ENCODE measurements at places on chromosomes 12 and 14.

DNA sequence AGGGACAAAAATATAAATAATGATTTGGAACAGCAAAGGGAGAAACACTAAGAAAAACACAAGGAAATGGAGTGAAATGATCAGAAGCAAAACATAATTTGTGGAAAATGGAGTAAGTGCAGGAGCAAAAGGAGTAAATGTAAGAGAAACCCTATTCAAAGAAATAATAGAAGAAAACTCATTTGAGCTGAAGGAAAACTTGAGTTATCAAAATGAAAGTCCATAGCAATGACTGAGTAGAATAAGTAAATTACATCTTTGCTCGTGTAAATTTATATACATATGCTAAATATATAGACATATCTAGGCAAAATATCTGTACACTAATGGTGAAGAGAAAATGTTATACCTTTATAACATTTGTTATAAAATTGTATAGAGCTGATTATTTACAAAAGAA lies 194.0 kb downstream of the FOXA1 start:
- no peaks in the 10 kb centered on the region for H3K4me1 ChIP-seq
- H3K36me3 ChIP-seq = no peaks in the 10 kb centered on the region
- H3K27me3 ChIP-seq = no peaks in the 10 kb centered on the region

GRCh38 chr12:12612358-12612757 lies 682 bp downstream of the CREBL2 start:
- DNase-seq = peak; percentile 12
- H3K27me3 ChIP-seq = no peaks in the 10 kb centered on the region
- H3K36me3 ChIP-seq = peaks cover 15% of the 10 kb centered on the region
- peaks cover 86% of the 10 kb centered on the region for H3K4me1 ChIP-seq

- H3K27ac ChIP-seq = no peak overlapping the region
- no peaks in the 10 kb centered on the region for H3K27me3 ChIP-seq
- no peak for DNase-seq
Observed at GRCh38 chr14:68145539-68145938, 326.0 kb downstream of the RAD51B start.

GRCh38 chr12:7075518-7075917 lies 15.0 kb downstream of the C1S start:
- H3K36me3 ChIP-seq = no peaks in the 10 kb centered on the region
- H3K4me1 ChIP-seq = no peaks in the 10 kb centered on the region
- no peak overlapping the region for H3K27ac ChIP-seq
- H3K4me3 ChIP-seq = no peak overlapping the region
- DNase-seq = no peak
- no peaks in the 10 kb centered on the region for H3K27me3 ChIP-seq

- H3K4me3 ChIP-seq = no peak overlapping the region
- H3K27me3 ChIP-seq = no peaks in the 10 kb centered on the region
- H3K27ac ChIP-seq = no peak overlapping the region
- no peak for DNase-seq
Observed at GRCh38 chr14:71240171-71240570, 332.9 kb downstream of the PCNX1 start.

DNA sequence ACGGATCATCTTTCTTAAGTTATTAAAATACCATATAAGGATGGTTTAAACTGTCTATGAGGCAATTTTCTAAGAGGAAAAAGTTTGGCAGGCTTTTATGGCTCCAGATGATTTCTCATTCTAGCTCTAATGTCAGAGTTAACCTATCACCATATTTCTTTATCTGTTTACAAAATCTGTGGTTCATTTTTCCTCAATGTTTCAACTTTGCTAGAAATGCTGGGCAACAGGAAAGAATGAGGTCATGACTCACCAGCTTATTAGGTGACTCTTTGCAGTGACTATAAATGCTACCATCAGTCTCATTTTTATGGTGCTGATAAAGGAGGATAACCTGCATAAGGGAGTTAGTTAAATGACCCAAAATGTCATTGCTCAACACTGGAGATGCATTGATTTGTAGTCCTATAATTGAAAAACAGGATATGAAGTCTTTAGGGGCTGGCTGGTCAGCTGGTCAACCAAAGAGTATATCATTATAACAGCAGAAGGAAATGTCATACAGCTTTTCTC lies 45.3 kb upstream of the RAP1B start:
- H3K4me1 ChIP-seq = peaks cover 22% of the 10 kb centered on the region
- no peak overlapping the region for H3K4me3 ChIP-seq
- no peaks in the 10 kb centered on the region for H3K36me3 ChIP-seq
- H3K27me3 ChIP-seq = no peaks in the 10 kb centered on the region
- DNase-seq = no peak

All from activated T-cell treated with anti-CD3 and anti-CD28 coated beads, Interleukin-2, amount 50 U/mL, for 72 hours (primary cell).